ENCODE measurements at places on chromosomes 12 and 14.

- no peak for DNase-seq
These were observed 121.2 kb upstream of the SLC35F4 start for GRCh38 chr14:57987051-57987450.

GRCh38 chr14:94544726-94545125, 16.5 kb upstream of the SERPINA4 start:
- no peak for DNase-seq

DNA sequence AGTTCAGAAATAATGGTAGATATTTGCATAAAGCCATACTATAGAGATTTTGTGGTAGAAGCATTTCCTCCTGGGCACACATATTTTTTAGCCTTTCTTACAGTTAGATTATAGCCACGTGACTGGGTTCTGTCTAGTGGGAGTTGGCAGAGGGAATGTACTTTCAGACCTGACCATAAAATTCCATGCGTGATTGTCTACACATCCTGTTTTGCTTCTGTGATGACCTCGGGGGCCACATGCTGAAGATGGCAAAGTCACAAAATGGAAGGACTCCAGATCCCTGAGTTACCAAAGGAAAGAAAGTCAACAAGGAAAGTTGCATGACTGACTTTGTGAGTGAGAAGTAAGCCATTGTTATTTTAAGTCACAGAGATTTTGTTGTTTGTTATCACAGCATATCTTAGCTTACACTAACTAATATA, 14.6 kb upstream of the MIA2 start:
- no peak for DNase-seq

- DNase-seq: no peak
These were observed 6.7 kb downstream of the NR4A1 start for GRCh38 chr12:52057638-52058576.

- no peak for DNase-seq
These were observed 12.6 kb upstream of the SFSWAP start for GRCh38 chr12:131698286-131698685.

DNA sequence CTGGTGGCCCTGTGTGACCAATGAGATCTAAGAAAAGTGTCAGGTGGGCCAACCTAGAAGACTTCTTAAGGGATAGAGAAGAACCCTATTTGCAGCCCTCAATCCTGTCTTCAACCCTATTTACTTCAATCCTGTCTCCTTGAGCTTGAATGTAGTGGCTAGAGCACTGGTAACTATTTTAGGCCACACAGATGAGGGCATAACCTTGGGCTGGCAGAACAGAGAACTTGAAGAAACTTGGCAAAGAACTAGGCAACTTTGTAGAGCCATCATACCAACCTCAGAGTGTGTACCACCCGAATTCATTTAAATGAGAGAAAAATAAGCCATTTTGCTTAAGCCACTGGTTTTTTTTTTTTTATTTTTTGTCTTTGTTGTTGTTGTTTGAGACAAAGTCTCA, 94.8 kb downstream of the TMTC1 start:
- DNase-seq: no peak

DNA sequence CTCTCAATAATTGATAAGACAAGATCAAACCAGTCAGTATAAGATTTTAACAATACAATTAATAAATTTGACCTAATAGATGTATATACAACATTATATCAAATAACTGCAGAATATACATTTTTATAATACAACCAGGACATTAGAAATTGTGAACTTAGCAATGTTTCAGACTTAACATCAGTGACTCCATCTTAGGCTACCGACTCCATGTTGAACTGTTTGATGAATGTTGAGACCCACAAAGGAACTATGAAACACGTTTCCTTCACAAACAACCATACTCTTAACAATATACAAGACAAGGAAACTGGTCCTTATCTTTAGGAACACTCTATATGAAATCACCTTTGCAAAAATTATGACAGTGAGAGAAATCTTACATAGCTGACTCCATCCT, 13.9 kb upstream of the LALBA start:
- no peak for DNase-seq

- DNase-seq: no peak
These were observed 122.4 kb downstream of the FIGNL2 start for GRCh38 chr12:51726161-51726560.

DNA sequence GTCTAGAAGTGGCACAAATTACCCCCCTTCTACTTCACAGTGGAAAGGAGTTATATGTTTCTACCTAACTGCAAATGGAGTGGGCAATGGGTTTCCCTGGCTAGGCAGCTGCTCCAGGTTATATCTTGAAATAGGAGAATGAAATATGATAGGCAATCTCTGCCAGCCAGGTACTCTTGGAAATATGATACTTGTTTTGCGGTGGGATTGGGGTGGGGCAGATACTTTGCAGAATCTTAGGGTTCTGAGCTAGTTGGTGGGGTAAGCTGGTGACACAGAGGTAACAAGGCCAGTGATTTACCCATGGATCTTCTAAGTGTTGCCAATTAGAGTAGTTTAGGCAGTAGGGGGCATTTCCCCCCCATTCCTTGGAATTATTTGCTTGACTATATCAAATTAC, 140.1 kb downstream of the ATP23 start:
- peak; percentile 40 for DNase-seq

DNA sequence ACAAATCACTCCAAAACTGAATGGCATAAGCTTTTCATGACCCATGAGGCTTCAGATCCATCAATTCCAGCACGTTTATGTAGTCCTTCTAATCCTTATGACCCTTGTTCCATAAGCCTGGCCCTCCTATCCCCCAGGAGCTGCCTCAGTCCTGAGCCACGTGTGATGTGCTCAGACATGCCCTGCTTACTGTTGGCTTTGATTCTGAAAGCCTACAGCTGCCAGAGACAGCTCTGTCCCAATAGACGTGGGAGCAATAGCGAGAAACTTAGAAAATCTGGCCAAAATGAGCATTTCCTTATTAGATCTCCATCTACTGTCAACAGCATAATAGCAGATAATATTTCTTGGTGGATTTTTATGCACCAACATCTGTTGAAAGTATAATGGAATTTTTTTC, 33.2 kb downstream of the DUSP6 start:
- DNase-seq: no peak

GRCh38 chr14:35533357-35534207, at the start of gene INSM2:
TSS of gene INSM2 (plus strand) at chr14:35534164. CDS start at chr14:35534253, 89 bp downstream.
- peak; percentile 98 for DNase-seq

- DNase-seq: no peak
These were observed 136.4 kb upstream of the PRMT8 start for GRCh38 chr12:3354586-3354985.

- no peak for DNase-seq
These were observed 36.7 kb downstream of the RBM19 start for GRCh38 chr12:113929312-113929989.

- no peak for DNase-seq
These were observed 73.1 kb downstream of the RESF1 start for GRCh38 chr12:32032205-32032810.

DNA sequence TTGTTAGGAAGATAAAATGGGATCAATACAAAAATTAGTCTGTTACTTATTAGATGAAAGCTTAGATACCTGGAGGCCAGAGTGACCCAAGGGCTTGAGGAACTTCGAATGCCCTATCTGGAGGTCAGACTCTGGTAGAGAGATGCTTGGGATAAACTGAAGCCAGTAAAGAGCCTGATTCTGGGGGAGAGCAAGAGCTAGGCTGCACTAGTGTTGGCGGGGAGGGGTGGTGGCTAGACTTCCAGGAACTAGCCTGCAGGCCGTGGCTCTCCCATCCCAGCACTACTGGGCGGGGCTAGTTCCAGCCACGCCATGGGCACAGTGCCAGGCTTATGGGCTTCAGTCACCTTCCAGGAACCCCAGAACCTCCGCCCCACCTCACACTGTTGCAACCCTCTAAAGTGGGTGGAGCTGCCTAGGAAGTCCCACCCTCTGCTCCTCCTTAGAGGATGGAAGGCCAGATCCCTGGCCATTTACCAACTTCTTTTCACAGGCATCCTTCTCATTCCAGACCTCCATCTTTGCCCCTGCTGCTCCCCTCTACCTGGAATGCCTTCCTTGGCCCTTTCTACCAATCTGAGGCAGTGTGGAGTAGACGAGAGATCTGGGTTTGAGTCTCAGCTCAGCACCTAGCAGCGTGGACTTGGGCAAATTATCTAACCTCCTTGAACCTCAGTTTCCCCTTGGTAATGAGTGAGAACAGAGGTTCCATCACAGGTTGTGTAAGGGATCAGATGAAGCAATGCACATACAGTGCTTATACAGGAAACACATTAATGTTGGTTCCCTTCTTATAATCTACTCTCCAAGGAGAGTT, 6.3 kb upstream of the NFE2 start:
- DNase-seq: peak; percentile 25

GRCh38 chr12:127711108-127711507, 555.9 kb upstream of the TMEM132C start:
- DNase-seq: no peak

GRCh38 chr12:33180918-33181317, 258.7 kb downstream of the SYT10 start:
- no peak for DNase-seq

GRCh38 chr12:88921890-88922532, 341.7 kb upstream of the KITLG start:
- DNase-seq: peak; percentile 4

DNA sequence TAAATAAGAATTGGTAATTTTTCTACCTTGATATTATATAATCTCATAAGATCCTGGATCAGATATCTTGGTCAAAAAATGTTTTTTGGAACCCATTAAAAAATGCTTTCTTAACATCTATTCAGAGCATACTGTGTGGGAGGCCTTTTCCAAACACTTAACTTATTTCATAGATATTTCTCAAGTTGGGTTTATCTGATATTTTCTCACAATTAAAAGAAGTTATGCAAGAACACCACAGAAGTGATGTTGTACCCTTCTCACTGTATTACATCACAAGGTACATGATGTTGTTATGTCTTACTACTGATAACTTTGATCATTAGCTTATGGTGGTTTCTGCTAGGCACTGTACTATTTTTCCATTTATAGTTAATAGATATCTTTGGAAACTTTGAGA, 23.4 kb upstream of the PRPF39 start:
- DNase-seq: no peak

- DNase-seq: no peak
These were observed 29.3 kb upstream of the ANKRD9 start for GRCh38 chr14:102538602-102539543.

- DNase-seq: no peak
These were observed 71.2 kb downstream of the SAMD4A start for GRCh38 chr14:54638135-54638446.

GRCh38 chr14:50906326-50907065, 34.6 kb downstream of the ABHD12B start:
- peak; percentile 14 for DNase-seq

DNA sequence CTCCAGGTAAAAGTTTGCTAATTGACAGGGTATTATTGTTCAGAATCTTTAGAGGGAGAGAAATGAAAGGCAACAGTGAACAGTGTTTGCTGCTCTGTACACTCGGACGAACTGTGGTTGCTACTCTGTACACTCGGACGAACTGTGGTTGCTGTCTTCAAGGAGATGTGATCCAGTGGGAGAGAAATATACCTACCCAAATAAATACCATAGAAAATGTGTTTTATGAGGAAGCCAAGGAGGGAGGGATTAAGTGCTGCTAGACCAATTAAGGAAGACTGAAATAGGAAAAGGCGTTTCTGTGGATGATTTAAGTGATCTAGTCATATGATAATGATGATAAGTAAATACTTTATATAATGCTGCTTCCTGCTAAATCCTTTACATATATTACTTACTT, 2.7 kb downstream of the STK38L start:
- no peak for DNase-seq

GRCh38 chr12:13744561-13744960, 236.8 kb downstream of the GRIN2B start:
- DNase-seq: no peak

DNA sequence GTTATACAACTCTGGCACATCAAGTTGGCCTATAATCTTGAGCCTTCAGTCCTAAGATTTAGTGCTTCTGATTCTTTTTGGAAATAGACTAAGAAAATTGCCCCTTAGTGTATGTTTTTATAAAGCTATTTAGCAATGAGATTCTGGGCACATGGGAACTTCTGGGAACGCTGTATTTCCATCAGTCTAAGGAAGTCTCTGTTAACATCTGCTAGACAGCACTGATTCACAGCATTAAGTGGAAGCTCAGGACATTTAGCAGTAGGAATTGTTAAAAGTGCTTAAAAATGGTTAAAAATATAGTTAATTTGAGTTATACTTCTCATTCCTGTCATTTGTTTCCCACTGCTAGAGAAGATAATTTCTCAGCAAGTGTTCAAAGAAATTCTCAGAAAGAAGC, 579.1 kb downstream of the SLC16A7 start:
- DNase-seq: no peak
